T-helper 17 cell (primary cell): ENCODE measurements at places on chromosomes 4 and X.

DNA sequence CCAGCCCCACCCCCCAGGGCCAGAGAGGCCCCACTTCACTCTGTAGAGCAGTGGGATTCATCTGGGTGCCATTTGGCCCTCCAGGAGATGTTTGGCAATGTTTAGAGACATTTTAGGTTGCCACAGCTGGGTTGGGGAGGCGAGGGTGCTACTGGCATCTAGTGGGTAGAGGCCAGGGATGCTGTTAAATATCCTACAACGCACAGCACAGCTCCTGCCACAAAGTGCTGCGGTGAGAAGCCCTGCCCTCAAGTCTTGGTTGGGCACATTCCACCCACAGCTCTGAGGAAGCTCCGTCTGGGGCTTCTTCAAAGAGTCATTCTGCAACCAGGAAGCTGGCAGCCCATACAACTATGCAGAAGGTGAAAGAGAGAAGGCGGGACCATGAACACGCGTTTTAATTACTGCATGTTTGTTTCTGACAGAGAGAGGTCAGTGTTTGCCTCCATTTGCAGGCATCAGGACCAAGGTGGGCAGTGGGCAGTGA, 48.1 kb upstream of the FAM9C start:
- peak; percentile 71 for DNase-seq

DNA sequence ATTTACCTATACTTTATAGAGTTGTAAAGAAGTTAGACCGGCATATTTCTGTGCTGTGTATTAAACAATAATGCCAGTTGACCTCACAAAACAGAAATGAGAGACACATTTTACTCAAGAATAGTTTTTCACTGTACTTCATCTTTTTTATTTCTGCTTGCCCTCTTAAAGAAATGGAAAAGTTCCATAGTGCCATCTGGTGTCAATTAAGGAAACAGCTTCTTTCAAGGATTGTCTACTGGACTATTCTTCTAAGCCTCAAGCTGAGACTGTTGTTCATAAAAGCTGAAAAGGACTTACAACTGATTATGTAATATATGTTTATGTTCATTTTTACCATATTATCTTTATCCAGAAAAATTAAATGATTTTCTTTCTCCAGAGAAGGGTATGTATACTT, 1523.7 kb downstream of the ARAP2 start:
- no peak for DNase-seq

DNA sequence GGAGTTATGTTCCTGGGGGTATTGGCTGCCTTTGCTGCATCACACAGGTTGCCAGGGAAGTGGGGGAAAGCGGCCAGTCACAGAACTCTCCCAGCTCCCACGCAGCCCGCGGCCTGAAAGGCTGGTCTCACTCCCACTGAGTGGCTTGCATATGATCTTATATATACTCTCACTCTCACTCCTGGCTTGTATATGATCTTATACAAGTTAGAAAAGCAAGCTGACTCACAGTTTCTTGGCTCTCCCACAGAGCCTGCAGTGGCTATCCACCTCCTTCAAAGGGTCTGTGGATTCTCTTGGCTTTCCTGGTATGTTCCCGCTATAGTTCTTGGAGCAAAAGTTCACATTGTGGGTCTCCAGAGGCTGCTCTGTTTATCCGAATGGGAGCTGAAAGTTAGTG, 833.5 kb upstream of the GALNTL6 start:
- no peak for DNase-seq

- no peak for DNase-seq
These were observed 119.4 kb downstream of the AFAP1 start for GRCh38 chr4:7820031-7820818.

GRCh38 chr4:142386449-142386848, 459.7 kb downstream of the INPP4B start:
- DNase-seq: no peak

DNA sequence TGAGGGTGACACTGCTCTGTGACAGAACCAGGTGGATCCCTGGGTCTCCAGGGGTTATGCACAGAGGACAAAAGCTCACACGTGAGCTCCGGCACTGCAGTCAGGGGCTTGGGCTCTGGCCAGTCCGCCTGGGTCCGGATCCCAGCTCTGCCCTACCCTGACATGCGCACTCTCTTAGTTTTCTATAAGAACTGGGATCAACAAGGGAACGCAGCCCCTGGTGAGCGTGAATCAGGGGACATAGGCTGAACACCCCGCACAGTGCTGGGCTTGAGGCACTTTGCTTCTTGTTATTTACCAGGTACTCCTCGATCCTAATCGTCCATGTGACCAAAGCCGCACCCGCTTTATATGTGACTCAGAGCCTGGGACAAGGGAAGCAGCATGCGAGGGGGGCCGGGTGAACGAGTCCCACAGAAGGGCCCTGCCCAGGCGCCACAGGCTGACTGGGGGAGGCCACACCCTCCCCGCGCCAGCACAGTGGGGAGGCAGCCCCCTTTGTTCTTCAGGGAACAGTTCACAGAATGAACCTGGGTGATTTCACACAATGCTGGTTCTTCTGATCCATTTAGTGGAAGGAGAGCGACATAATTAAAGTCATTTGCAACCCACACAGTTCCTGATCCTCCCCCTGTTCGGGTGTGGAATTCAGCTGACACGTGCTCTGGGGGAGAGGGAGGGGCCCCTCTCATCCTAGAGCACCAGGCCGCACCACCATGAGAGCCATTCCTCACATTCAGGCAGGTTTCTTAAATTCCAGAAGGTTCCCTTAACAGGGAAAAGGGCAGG, 55.5 kb downstream of the WFS1 start:
- DNase-seq: no peak

DNA sequence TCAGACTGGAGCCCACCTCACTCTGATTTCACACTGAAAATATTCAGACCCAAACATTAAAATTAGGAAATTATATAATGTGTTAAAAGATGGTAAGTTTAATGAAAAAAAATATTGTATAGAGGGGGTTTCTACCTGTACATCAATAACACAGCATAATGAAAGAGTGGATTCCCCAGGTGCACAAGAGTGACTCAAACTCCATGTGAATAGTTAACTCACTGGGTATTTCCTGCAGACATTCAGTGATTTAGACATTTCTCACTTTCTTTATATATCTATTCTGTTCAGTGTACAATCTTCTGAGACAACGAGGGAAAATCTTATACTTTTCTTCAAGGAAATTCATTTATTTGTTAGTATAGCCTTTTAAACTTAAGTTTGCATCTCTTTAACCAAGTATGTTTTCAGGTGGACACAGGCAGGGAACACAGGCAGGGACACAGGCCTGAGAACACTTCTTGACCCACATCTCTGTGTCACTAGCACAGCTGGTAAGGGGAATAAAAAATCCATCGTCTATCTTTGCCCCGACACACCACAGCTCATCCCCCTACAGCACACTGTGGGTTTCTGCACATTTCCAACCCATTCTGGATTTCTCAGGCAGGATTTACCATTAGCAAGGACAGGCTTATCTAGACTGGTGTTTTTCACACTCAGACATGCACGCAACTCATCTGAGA, 525.5 kb upstream of the BOD1L1 start:
- DNase-seq: no peak

GRCh38 chr4:93771640-93772411, 56.7 kb upstream of the ATOH1 start:
- no peak for DNase-seq

DNA sequence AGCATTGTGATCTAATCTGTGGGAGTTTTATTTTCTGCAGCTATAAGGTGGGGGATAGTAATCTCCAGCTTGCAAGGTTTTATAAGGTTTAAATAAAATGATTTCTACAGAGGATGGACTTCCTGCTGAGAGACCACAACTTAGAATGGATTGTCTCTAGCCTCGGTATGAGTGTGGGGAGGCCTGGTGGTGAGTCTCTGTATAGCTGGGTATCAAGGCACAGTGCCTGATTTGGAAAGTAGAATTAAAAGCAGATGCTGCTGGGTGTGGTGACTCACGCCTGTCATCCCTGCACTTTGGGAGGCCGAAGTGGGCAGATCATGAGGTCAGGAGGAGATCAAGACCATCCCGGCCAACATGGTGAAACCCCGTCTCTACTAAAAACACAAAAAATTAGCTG, 162.0 kb upstream of the GATB start:
- no peak for DNase-seq

DNA sequence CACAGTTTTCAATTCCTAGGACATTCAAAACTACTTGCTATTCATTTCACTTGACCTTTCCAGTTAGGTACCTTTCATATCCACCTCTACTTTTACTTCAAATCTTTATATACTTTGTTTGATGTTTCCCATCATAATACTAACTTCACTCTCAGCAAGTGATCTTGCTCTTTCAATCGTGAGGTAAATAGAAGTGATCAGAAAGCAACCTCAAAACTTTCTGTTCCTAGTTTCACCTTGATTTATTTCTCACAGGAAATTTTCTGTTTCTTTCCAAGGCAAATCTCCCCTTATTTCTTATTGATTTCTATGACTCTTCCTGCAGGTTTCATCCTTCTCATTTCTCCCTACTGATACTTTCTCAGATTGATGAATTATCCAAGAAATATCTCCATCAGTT, 623.5 kb downstream of the FSTL5 start:
- no peak for DNase-seq

DNA sequence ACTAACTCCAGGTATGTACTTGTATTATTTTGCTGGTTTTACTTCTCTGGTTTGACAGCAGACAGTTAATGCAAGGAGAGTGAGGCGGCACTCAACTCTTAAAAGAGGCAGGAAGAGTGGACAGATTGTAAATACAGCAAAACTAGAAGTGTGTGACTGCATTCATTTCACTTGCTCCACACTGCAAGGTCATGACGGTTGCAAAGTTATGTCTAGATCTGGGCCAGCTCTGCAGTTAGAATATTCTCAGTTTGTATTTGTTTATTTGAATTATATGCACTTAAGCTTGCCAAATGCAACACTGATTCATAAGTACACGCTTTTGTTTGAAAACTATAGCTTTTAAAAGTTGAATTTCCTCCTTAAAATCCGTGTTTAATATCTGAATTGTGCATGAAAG, 148.9 kb downstream of the STIM2 start:
- DNase-seq: no peak

DNA sequence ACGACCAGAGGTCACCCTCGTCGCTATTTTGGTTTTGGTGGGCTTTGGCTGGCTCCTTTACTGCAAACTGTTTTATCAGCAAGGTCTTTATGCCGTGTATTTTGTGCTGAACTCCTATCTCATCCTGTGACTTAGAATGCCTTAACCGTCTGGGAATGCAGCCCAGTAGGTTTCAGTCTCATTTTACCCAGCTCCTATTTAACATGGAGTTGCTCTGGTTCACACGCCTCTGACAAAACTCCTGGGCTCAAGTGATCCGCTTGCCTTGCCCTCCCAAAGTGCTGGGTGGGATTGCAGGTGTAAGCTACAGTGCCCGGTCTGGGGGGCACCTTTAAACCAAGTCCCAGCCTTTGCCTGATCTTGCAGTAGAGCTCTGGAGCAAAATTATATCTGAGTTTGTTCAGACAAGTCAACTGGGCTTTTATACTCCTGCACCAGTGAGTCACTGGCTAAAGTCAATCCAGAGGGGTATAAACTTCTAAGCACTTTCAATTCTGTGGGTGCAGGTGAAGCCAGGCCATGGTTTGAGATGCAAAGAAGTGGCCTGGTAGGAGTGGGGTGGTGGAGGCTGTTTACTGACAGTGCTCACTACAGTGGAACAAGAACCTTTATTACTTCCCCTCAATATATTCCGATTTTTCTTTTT, 50.2 kb downstream of the MGST2 start:
- no peak for DNase-seq

GRCh38 chr4:83561381-83561780, 25.5 kb downstream of the GPAT3 start:
- no peak for DNase-seq

DNA sequence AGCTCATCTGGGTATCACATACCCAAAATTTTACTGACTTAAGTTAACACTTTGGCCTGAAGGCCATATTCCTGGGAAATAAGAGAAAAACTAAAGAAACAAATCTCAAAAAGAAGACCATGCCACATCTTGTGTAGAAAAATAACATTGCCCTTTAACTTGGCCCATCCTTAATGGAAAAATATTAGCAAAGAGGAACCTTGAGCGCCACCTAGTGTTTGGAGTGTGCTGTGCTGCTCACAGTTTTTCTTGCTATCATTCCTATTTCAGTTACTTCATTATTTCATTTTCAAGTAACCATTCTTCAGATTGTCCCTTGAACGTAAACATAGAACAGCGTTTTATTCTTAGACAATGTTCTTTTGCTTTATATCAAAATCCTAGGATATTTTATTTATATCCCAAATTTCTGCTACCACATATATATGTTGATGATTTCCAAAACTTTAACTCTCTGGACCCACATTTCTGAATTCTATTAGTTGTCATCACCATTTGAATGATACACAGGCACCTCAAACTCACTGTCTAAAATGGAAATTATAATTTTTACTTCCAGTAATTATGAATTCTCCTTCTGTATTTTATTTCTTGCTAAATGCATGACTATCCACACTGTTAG, 999.0 kb upstream of the ADGRL3 start:
- DNase-seq: no peak

DNA sequence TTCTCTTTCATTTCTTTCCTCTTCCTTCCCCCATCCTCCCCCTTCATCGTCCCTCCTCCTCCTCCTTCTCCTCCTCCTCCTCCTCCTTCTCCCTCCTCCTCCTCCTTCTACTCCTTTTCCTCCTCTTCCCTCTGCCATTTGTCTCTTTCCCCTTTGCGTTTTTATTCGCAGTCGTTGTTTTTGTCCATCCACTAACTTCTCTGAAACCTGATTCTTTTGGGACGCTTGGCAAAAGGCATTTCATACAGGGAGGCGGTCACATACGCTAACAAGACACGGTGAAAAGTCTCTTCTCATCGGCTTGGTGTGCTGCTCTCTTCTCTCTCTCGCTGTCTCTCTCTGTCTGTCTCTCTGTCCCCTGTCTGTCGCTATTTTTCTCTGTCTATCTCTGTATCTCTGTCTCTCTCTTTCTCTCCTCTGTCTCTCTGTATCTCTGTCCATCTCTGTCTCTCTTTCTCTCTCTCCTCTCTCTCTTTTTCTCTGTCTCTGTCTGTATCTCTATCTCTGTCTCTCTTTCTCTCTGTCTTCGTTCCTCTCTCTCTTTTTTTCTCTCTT, 5.4 kb upstream of the SHOX start:
- no peak for DNase-seq
